ENCODE measurements at places on chromosomes 1 and 21. TPM values are rescaled to one million over a fixed set of nuclear protein-coding genes. Genes with fewer than 3 reads are reported as not detected.

The KRTAP12-1 gene
- not detected for total RNA-seq

The ZCCHC17 gene
- 9.7 TPM for total RNA-seq

The GJB3 gene
- not detected for total RNA-seq

The KPNA6 gene
- 69.4 TPM for total RNA-seq

The WNT3A gene
- total RNA-seq: not detected

The TMEM269 gene
- not detected for total RNA-seq

The SEC16B gene
- total RNA-seq: 1.3 TPM

The CYP4A22 gene
- total RNA-seq: 0.16 TPM

The TM2D1 gene
- 30.8 TPM for total RNA-seq

The PADI3 gene
- not detected for total RNA-seq

The KRTAP7-1 gene
- total RNA-seq: not detected

The ID3 gene
- total RNA-seq: 73.0 TPM

The ADAMTSL4 gene
- total RNA-seq: 64.4 TPM

The STYXL2 gene
- 121 TPM for total RNA-seq

All from Right ventricle myocardium superior (tissue), 1 donor.